Activated CD4-positive, alpha-beta T cell treated with anti-CD3 and anti-CD28 coated beads for 36 hours (primary cell): ENCODE measurements at places on chromosomes 7 and 10.
A peak's percentile ranks its signal among the peaks of the same experiment; 100 is the strongest.

DNA sequence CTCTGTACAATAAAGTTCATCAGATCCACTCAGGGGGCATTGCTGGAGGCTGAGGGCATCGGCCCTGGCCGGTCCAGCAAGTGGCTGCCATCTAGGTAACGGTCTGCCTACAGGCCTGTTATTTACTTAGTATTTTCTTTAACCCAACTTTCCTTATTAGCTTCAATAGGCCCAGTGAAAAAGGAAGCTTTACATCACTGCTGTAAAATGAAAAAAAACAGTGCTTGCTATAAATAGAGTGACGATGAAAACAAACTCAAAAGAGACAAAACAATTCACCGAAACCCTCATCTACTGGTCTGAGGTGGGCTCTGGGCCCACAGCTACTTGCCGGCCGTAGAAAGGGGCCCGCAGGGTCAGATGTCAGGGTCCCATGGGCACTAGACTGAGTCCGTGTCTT is 192.5 kb downstream of the ELFN1 start:
- no peak for DNase-seq

- no peak for DNase-seq
Measured at GRCh38 chr10:88926566-88927415, 25.8 kb downstream of the ACTA2 start.

DNA sequence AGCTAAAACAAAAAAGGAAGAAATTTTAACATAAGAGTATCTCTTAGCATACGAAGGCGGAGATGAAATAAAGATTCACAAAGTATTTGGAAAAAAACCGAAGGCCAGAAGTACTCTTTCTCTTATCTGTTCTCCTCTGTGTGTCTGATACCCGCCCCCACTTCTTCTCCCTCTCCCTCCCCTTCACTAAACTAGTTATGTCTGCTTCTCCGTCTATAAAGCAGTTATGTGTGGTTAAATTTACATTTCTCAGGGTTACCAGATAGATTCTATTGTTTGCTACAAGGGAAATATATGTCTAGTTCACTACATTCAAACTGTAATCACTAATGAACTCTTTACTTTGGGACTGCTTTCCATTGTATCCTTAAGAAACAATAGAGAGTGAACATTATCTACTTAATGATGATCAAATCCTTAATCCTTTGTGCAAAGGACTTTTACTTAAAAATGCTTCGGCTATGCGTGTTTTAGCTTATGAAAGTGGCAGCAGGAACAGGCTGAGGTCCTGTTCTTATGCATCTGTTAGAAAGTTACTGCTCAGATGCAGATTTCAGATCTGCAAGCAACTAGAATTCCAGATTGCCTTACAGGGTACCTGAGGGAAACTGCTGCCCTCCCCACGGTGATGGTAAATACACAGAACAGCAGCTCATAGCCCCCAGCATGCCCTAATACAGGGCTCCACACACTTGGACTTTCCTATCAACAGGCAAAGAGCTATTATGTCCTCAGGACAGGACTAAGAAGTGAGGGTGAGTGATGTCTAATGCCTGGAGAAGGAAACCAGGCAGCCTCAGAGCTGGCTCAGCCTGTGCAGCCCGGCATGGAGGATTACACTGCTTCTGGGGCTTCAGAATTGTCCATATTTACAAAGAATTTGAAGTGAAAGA is 273.3 kb downstream of the FZD1 start:
- DNase-seq = no peak

DNA sequence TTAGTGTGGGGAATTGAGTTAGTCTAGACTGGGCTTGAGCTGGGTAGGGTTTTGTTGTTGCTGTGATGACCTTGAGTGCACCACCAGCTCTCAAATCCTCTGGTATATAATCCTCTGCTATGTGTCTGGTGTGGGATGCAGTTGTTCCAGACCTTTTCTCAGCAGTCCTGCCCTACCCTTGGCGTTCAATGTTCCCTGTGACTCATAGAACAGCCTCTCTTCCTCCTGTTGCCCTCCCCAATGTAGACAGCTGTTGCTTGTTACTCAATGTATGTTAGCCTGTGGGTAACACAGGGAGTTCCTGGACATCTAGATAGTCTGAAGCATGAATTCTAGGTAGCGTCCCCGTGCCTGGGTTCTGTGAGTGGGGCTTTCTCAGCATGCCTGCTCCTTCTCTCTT is 19.8 kb downstream of the ACBD7 start:
- no peak for DNase-seq

DNA sequence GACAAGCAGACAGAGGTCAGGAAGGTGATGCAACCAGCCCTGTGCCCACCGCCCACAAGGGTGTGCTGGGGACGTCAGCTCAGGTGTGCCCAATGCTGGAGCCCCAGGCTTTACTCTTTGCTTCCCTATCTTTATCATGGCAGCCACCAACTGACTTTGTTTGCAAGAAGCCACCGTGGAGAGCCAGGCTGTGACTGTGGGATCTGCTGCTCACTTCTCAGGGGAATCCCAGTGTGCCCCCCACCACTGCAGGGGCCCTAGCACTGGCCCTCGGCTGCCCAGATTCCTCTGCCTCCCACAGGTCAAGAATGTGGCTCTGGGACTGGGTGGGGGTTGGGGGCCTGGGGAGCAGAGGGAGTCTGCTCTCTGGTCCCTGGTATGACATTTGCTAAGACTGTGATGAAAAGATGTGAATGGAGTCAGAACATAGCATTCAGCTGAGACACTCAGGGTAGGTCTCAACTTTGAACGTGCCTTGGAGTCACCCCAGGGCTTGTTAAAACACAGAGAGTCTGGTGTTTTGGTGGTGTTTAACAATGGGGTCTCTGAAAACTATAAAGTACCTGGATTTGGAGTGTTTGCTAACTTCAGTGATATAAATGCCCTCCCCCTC is 47.3 kb downstream of the ARHGAP22 start:
- no peak for DNase-seq

DNA sequence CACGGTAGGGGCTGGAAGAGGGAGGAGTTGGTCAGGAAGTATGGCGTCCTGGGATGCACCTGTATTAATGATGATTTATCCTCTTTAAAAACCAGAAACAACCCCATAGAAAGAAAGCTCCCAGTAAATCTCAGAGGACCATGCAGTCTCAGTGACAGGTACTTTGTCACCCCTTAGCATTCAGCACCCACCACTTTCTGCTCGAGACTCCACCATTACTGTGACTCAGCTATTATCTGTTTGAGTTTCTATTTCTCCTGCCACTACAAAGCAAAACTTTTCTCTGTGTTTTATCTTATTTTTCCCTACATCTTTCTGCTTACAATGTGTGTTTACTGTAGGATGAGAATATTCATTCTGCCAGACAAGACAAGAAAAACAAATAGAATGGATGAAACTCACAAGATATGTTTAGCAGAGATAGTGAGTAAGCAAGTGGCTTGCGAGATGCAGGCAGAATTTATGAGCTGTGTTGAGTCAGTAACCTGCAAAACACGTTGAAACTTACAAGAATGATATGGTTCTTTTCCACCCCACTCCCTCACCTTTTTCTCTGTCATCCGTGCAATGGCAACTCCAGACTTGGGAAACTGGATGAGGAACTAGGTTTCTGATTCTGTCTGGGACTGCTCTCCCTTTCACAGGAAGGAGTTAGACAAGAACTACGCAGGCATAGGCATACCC is 127.1 kb downstream of the AOAH start:
- DNase-seq = no peak

DNA sequence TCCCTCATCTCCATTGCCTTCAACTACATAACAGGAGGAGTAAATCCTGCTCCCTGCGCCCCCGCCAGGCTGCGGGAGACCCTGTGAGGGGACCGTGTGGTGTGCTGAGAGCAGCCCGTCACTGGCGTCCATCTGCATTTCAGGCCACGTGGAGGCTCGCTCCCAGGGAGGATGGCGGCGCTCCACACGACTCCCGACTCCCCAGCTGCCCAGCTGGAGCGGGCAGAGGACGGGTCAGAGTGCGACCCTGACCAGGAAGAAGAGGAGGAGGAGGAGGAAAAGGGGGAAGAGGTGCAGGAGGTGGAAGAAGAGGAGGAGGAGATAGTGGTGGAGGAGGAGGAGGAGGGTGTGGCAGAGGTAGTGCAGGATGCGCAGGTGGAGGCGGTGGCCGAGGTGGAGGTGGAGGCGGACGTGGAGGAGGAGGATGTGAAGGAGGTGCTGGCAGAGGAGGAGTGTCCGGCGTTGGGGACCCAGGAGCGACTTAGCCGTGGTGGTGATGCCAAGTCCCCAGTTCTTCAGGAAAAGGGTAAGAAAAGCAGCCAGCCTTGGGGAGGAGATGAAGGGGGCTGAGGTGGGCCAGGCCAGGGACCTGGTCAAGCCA is 5.2 kb downstream of the ZNF316 start:
- no peak for DNase-seq

- DNase-seq = peak; percentile 85
Measured at GRCh38 chr7:73718905-73719805, at the start of gene STX1A. Gene STX1A (minus strand): TSS chr7:73719669. CDS start chr7:73719631, 38 bp downstream.

DNA sequence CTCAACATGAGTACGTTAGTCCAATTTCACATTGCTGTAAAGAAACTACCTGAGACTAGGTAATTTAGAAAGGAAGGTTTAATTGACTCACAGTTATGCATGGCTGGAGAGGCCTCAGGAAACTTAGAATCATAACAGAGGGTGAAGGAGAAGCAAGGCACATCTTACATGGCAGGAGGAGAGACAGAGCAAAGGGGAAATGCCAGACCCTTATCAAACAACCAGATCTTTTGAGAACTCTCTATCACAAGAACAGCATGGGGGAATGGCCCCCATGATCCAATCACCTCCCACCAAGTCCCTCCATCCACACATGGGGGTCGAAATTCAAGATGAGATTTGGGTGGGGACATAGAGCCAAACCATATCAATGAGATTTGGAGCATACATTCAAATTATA is 34.6 kb upstream of the PDSS1 start:
- DNase-seq = no peak
